ENCODE measurements at places on chromosomes 4 and X.

GRCh38 chr4:83272900-83273299 lies 11.7 kb downstream of the COQ2 start:
- no peak for DNase-seq

DNA sequence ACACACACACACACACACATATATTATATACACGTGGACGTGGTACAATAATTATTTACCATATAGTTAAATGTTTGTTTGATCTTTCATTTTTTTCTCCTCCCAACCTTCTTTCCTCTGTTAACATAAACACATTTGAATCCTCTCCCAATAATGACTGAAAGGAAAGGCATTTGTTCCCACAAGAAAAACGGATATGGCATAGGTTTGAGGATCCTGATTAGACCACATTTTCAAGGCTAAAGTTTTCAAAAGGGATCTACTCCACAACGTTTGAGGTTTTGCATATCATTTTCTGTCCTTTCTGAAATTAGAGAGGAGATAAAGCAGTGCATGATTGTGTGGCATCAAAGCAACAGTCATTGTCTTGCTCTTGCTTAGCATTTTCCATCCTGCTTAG lies 1883.4 kb downstream of the STIM2 start:
- peak; percentile 17 for DNase-seq

DNA sequence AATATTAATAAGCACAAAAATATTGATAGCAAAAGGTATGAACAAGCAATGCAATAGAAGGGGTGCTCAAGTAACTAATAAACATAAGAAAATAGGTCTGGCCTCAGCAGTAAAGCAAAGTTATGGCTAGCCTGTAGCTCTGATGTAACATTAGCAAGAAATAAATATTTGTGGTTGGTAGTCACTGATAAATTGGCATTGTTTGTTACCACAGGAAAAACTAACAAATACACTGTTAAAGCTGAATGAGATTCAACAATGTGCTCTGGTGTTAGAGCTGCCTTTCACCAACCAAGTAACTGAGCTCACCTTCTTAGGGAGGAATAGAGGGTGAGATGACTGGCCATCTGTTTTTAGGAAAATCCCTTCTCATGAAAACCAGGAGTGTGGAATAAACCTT lies 71.4 kb downstream of the AREG start:
- peak; percentile 73 for DNase-seq

GRCh38 chr4:180101348-180102083 lies 2141.7 kb upstream of the TENM3 start:
- no peak for DNase-seq

DNA sequence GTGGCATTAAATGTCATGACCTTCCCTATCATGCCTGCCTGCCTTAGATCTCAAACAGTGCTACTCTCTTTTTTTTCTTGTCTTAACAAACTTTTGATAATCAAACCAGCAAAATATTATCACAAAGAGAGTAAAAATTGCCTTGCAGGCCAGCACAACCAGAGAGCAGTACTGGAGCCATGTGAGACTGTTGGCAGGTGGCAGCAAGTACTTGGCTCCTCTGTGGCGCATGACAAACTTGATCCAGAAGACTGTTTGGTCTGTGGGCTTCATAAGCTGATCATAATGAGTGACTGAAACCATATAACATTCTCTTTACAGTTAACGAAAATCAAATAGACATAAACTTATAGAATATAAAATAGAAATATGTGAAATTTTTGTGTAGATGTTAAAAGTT lies 33.3 kb upstream of the UGT2A3 start:
- no peak for DNase-seq

DNA sequence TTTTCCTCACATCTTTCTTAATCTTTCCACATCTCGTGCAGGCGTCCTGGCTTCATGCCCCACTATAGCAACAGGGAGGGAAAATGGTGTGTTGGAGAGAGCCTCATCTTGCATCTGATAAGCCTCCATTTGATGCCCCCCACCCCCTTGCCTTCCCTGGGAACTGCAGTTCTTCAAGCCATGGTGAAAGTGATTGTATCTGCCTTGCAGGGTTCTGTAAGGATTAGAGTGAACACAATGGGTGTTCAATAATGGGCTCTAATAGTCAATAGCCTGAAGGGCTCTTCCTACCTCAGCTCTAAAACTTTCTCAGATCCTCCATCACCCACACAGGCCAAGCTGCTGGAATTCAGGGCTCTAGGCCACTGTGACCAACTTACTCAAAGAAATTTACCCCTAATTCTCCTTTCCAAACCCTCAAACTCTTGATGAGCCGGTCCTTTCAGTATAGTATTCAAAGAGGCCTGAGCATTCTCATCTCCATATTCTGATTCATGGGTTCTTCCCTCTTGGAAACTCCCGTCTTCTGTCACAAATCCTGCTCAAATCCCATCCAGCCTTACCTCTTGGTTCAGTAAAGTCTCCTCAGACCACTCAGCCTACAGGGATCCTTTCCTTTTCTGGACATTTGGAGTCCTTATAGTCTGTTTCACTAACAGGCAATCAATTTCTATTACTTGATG lies 128.3 kb upstream of the TRIM2 start:
- no peak for DNase-seq

DNA sequence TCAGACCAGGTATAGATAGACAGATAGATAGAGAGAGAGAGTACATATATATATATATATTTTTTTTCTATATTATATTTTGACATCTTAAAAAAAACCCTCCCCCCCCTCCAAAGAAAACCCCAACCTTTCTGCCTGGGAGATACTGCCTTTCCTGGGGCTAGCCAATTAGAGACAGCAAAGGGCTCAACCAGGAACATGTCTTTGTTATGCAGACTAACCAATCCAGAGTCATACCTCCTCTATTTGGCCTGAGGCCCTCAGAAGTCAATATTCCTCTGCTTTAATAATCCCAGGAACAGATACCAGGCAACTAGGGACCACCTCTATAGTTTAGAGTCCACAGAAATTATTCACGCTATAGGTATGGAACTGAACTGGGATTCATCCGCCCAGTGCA lies 135.6 kb upstream of the MAD2L1 start:
- DNase-seq, result no peak

- no peak for DNase-seq
Observed at GRCh38 chr4:6258741-6259140, 10.9 kb upstream of the WFS1 start.

GRCh38 chr4:54585321-54586000 lies 72.3 kb upstream of the KIT start:
- peak; percentile 7 for DNase-seq

DNA sequence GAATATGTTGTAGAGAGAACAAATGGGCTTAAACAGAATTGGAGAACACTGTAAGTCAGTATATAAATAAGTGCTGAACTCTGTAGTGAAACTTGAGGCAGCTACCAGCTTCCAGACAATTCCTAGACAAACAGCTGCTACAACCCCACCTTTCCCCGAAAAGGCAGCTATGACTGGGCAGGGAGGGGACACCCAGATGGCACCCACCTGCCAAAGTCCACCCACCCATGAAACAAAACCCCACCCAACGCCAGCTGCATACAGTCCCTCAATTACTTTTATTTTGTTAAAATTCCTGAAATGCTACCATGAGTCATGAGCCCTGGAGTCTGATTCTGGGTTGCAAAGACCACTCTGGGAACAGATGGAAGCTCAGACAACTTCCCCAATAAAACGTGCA lies 24.4 kb downstream of the RELL1 start:
- DNase-seq, result peak; percentile 65

- DNase-seq, result peak; percentile 79
Observed at GRCh38 chr4:80307774-80308465, 27.6 kb upstream of the CFAP299 start.

GRCh38 chr4:52408032-52408431 lies 251.1 kb downstream of the USP46 start:
- no peak for DNase-seq

GRCh38 chr4:142960867-142961644 lies 115.0 kb upstream of the INPP4B start:
- DNase-seq, result no peak

Measured in fibroblast of mammary gland (primary cell).